Activated CD8-positive, alpha-beta memory T cell treated with anti-CD3 and anti-CD28 coated beads, Interleukin-2, amount 50 U/mL, for 48 hours (primary cell): ENCODE measurements at places on chromosomes 1 and 21.

GRCh38 chr1:165857046-165857801, 29.8 kb downstream of the UCK2 start:
- no peak for DNase-seq

- no peak for DNase-seq
Measured at GRCh38 chr21:17925899-17926298, 106.7 kb upstream of the C21orf91 start.

DNA sequence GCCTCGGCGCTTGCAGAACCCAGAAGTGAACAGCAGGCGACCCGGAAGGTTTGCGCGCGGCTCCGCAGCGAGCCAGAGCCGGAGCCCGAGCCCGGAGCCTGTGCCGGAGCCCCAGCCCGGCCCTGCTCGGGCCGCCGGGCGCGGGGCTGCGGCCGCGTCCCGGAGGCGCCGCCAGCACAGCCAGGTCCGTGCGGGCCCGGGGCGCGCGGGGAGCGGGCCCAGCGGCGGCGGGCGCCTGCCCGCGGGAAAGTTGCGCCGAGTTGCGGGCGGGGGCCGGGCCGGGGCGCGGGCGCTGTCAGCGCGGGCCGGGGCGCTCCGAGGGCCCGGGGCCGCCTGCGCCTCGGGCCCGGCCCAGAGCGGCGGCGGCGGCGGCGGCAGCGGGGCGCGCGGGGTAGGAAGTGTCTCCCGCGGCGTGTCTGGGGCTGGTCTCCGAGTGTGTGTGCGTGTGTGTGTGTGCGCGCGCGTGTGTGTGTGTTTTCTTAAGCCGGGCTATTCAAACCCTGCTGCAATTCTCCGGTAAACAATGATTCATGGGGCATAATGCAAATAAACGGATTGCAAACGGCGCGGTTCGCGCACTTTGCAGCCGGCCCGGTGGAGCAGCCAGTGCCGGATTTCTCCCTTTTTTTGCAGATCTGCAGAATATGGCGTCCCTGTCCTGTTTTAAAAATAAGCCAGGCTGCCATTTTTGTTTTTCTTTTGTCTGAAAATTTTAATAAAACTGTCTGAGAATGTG, at the start of gene ZNF362:
Gene ZNF362, plus strand, starts transcription at position 22 of the 736 bp plus-strand sequence. CDS start 14,083 bp downstream, outside the sequence.
- peak; percentile 82 for DNase-seq

DNA sequence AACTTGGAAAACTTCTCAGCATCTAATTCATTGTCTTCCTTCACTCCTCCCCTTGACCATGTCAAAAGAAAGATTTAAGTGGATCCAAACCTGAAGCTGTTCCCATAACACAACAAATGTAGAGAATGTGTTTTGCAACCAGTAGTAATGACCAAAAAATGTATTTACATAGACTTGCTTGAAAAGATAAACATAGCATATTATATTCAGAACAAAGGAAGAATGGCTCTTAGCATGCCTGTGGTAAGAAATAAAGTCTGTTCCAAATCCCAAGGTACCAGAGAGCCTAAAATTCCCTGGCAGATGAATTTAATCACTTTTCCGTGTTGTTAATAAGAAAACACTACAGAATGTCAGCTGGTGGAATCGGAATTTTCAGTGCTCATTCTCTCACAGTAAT, 36.8 kb downstream of the FMO3 start:
- DNase-seq, result no peak

GRCh38 chr21:40053007-40053406, 185.8 kb downstream of the PCP4 start:
- no peak for DNase-seq

DNA sequence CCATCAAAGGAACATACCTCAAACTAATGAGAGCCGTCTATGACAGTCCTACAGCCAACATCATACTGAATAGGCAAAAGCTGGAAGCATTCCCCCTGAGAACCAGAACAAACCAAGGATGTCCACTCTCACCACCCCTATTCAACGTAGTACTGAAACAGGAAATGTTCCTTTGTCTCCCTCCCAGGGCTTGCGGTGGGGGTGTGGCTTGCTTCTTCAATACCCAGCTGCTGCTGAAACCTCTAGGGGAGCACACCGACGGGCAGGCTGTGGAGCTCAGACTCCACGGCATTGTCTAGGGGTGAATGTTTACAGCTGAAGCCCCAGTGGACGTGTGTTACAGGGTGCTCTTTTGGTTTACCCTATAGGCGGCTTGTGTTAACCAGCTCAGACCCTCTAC, 30.5 kb upstream of the B3GALT2 start:
- no peak for DNase-seq

DNA sequence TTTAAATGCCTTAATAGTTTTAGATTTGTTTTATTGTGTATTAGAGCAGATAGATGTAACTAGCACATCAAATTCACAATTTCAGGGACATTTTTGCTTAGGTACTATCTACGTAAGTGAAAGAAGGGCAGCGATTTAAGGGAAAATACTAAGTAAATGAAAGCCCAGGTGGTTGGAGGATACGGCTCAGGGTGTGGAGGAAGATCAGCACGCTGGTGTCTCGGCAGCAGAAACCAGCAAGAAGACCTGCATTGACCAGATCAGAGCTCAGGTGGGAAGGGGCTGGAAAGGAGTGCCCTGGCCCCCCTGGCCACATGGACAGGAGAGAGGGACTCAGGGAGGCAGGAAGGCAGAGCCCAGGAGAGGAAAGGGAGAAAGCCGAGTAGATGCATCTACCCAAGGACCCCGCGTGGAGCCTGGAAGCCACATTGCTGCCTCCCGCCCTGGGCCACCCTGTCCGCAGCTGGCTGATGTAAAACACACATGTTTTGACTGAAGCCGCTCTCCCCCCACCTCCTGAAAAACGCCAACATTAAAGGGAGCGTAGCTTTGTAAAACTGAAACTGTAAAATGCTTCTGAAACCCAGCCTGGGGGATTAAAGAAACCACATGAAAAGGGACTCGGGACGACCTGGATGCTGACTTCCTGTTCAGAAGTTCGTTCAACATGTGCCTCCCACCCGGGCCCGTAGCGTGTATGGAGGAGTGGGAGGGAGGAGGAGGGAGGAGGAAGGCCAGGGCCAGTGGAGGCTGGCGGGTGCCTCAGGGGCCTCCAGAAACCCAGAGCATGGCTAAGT, 72.6 kb upstream of the TARDBP start:
- peak; percentile 77 for DNase-seq

GRCh38 chr1:214833178-214833756, 230.3 kb downstream of the CENPF start:
- DNase-seq, result no peak

- DNase-seq, result no peak
Measured at GRCh38 chr1:230502996-230503395, 76.9 kb upstream of the PGBD5 start.

- peak; percentile 61 for DNase-seq
Measured at GRCh38 chr1:175188936-175189335, 3.6 kb downstream of the KIAA0040 start.

- DNase-seq, result no peak
Measured at GRCh38 chr21:43853851-43854772, 10.9 kb upstream of the AGPAT3 start.

GRCh38 chr1:151851886-151852285, 1.6 kb downstream of the THEM5 start:
- no peak for DNase-seq

- no peak for DNase-seq
Measured at GRCh38 chr1:116471241-116471640, 98.2 kb downstream of the ATP1A1 start.

DNA sequence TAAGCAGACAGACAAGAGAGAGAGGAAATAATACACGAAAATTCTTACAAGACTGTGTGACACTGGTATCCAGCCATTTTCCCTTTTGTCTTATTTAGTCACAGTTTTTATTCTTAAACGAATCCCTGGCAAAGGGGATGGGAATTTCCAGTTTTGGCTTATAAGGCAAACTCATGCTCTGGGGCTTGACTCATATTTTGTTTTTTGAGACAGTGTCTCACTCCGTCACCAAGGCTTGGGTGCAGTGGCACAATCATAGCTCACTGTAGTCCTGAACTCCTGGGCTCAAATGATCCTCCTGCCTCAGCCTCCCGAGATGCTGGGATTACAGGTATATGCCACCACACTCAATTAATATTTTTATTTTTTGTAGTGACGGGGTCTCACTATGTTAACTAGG, 31.9 kb downstream of the PTGER3 start:
- no peak for DNase-seq

- no peak for DNase-seq
Measured at GRCh38 chr1:27992276-27992675, 32.5 kb downstream of the XKR8 start.

GRCh38 chr1:29237129-29237821, 953 bp downstream of the PTPRU start:
- DNase-seq, result peak; percentile 61

DNA sequence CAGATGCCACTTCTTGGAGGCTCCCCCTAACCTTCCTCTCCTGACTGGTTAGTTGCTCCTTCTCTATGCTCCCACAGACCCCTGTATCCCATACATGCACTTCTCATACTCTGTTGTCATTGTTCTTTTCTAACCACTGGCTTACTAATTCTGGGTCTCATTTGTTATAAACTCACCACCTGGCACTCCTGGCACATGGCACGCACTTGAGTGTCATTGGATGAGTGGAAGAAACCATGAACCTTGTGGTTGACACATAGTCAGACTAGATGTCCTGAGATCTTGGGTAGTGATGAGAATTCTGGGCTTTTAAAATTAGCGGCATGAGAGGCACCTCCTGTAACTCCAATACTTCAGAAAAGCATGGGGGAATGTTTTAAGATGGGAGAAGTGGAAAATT, 49.3 kb downstream of the TRIM62 start:
- DNase-seq, result no peak

DNA sequence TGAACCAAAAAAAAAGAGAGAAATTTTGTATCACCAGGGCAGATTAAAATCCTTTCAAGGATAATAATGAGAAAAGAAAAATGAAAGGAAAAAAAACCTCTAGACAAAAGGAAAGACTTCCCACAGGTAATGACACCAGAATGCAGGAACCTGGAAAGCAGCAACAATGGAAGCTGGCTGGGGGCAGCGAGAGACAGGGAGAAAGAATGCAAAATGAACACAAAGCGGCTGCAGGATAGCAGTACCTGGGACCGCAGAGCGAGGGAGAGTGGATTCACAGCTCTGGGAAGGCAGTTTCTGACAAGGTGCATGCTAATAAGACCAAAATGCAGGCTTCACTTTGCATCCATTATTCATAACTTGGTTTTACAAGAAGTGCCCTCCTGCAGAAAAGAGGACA, 349.0 kb downstream of the SIPA1L2 start:
- DNase-seq, result no peak

GRCh38 chr1:115771094-115771846, 2.8 kb upstream of the CASQ2 start:
- no peak for DNase-seq

- no peak for DNase-seq
Measured at GRCh38 chr21:45380566-45380965, 24.4 kb upstream of the COL18A1 start.

GRCh38 chr21:17576080-17576835, 36.4 kb downstream of the BTG3 start:
- DNase-seq, result no peak
